ENCODE measurements at places on chromosomes 4 and X. TPM values are rescaled to one million over a fixed set of nuclear protein-coding genes. Genes with fewer than 3 reads are reported as not detected.

DNA sequence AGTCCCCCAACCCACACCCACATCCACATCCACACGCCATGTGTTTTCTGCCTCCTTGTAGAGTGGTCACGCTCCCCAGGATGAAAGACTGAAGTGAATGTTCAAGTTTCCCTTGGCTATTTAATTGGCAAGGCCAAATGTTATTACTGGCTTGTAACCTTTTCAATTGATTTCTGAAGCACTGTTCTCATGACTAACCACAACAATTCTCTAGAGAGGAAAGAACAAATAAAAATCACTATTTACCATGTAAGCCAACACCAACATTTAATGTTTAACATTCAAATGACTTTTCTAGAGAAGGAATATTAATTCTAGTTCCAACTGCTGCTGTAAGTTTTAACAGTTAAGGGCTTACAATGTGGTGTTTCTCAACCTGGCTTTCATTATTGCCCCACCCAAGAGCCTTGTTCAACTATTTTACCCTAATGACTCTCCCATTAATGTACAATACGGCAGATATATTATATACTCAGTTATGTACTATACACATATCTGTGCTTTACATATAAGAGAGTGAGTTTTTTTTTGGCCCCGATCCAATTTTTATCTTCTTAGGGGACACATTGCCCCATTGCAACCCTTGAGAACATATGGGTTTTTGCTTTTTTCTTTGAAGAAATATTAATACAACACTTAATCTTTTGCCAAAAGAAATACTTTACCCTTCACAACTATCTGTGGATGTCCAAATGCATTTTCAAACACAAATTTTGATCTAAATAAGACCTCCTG lies 46.5 kb downstream of the RELL1 start:
- no peak for DNase-seq

- DNase-seq = no peak
Observed at GRCh38 chrX:20372533-20372932, 105.8 kb upstream of the RPS6KA3 start.

- no peak for DNase-seq
Observed at GRCh38 chrX:20046864-20047263, 56.0 kb upstream of the BCLAF3 start.

The TIGD2 gene
- 7.4 TPM for total RNA-seq

The KIAA1210 gene
- total RNA-seq = not detected

- DNase-seq = no peak
Observed at GRCh38 chr4:10811991-10812390, 127.4 kb upstream of the CLNK start.

- DNase-seq = no peak
Observed at GRCh38 chrX:43530837-43531236, 125.3 kb upstream of the MAOA start.

The SATL1 gene
- total RNA-seq = not detected

- no peak for DNase-seq
Observed at GRCh38 chrX:154525606-154526490, 9.8 kb upstream of the FAM3A start.

The GC gene
- total RNA-seq = not detected

- DNase-seq = no peak
Observed at GRCh38 chr4:84578540-84579402, 4.2 kb upstream of the CDS1 start.

The NR0B1 gene
- total RNA-seq = not detected

DNA sequence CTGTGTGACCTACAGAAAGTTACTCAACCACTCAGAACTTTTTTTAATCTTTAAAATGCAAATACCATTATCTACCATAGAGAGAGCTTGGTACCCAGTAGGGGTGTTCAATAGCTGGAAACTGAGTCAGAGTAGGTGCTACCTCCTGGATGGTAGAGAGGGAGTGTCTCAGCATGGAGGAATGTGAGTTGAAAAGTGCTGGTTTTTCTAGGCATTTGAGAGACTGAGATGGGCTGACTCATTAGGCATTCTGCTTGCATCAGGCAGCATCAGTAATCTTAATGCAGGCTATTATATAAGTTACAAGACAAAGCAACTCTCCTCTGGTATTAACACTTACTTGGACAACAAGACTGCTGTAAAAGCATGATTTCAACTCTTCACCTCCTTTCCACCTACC lies 70.9 kb upstream of the ARHGEF9 start:
- DNase-seq = no peak

DNA sequence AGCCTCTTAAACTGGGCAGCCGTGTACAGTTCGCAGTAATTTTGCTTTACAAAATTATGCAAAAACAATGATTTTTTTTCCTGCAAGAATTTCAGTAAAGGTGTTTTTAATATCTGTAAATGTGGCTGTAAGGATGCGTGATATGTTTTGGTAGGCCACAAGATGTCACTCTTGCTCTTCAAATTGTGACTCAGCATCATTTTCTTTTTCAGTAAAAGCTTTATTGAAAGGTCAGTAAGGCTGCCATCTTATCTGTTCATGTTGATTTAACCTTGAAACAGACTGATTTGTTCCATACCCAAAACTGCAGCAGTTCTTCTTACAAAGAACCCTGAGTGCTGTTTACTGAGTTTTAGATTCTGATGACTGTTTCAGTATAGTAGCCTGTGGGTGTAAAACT lies 39.9 kb downstream of the TXLNG start:
- peak; percentile 17 for DNase-seq

- no peak for DNase-seq
Observed at GRCh38 chr4:67542076-67542475, 3.2 kb downstream of the CENPC start.

GRCh38 chrX:5640071-5640470 lies 588.6 kb downstream of the NLGN4X start:
- no peak for DNase-seq

The FRAS1 gene
- not detected for total RNA-seq

GRCh38 chr4:174757736-174758135 lies 71.3 kb downstream of the GLRA3 start:
- DNase-seq = no peak

- DNase-seq = no peak
Observed at GRCh38 chrX:12352922-12353321, 214.6 kb downstream of the FRMPD4 start.

The CXCL3 gene
- not detected for total RNA-seq

DNA sequence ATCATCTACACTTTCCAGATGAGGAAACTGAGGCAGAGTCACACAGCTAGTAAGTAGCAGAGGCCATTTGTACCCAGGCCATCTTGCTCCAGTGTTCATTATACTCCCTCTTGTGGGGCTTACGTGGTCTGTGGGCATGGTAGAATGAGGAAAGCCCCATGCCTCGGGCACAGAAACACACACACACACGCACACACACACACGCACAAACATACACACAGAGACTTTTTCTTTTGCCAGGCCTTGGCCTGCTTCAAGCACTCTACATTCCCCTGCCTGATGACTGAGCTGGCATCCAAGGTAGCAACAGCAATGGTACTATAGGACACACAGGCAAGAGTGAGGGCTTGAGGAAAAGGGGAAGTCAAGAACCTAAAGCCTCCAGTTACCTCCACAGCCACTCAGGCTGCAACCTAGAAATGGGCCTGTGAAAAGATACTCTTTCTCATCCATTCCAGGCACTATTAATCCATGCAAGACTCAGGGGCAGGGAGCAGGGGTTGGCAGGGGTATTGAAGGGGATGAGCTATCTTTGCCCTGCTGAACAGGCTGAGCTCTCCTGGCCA lies 43.6 kb downstream of the STARD8 start:
- DNase-seq = no peak

- peak; percentile 26 for DNase-seq
Observed at GRCh38 chr4:74311696-74312313, 3.5 kb downstream of the EPGN start.

The TTC29 gene
- total RNA-seq = not detected

- DNase-seq = peak; percentile 36
Observed at GRCh38 chr4:5933996-5934831, 41.3 kb upstream of the CRMP1 start.

GRCh38 chr4:128287141-128287870 lies at the start of gene PGRMC2:
TSS of gene PGRMC2 (minus strand) at chr4:128287813. CDS start at chr4:128287790, 23 bp downstream.
- DNase-seq = no peak

DNA sequence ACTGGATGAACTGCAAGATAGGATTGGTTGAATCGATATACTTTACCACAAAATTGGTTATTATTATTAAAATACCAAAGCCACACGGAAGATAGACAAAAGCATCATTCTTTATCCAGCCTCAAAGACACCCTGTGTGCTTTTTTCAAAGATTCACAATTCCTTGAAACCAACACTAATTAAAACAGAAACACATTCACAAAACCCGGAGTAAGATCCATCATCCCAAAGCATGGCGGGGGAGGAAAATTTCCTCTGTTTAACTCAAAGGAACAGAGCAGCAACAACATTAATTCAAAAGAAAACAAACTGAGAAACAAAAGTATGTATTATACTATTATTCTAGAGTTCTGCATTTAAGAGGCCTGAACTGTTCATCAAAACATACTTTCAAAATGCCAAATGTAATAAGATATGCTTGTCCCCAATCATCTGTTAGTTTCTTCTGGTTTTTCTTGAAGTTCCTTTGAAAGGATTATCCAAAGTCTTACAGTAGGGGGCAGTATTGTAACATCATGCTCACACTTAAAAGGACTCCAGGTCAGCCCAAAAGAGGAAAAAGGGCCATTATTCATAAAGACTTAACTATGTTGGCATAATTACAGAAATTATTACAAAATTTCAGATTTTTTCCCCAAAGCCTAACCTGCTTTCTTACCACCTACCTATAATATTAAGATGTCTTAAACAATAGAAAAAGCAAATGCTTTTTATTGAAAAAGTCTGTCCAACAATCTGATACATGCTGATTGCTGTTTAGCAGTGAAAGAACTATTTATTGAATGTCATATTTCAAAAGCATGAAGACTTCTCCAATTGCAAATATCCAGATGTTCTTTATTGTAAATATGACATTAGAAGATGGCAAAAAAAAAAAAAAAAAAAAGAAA lies 168.7 kb downstream of the SCFD2 start:
- peak; percentile 59 for DNase-seq

GRCh38 chr4:16897991-16898827 lies at the start of gene LDB2:
TSS of gene LDB2 (minus strand) at chr4:16898645.
- no peak for DNase-seq

The BMP3 gene
- total RNA-seq = not detected

The RNF4 gene
- 94.2 TPM for total RNA-seq

The FREM3 gene
- not detected for total RNA-seq

The AWAT1 gene
- not detected for total RNA-seq

The NUDT10 gene
- total RNA-seq = not detected

The DGKK gene
- total RNA-seq = not detected

The GPR82 gene
- total RNA-seq = not detected

DNA sequence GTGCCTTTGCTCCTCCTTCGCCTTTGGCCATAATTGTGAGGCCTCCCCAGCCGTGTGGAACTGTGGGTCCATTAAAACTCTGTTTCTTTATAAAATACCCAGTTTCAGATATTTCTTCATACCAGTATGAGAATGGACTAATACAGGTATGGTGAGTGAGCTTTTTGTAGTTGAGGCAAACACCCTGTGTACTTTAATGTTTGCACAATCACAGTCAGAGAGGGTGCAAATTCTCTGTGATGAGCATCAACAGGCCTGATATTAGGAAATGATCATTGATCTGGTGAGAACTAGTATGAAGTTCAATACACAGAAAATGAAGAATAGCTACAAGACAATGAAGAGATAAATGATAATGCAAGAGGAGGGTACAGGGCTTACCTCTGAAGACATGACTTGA lies 744.6 kb downstream of the RPA4 start:
- no peak for DNase-seq

The CFAP47 gene
- total RNA-seq = not detected

DNA sequence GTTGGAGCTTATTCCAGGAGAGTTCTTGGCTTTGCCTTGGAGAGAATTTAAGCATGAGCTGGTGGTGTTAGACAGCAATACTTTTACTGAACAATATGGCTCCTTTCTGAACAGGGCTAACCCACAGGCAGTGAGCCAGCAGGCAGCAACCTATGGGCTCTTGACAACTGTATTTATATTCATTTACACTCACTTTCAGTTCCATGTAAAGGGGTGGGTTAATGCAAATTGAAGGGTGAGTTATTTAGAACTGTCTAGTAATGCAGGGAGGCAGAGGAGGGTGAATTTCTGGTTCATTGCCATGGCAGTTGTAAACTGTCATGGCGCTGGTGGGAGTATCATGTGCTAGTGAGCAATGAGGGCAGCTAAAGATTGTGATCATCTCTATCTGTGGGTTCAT lies 15.7 kb downstream of the FOXR2 start:
- no peak for DNase-seq

GRCh38 chr4:17324386-17324830 lies 187.5 kb downstream of the QDPR start:
- peak; percentile 34 for DNase-seq

GRCh38 chr4:142202404-142203332 lies 566.3 kb downstream of the IL15 start:
- no peak for DNase-seq

The F9 gene
- total RNA-seq = not detected
